ENCODE measurements at places on chromosomes 7 and 10. TPM values are rescaled to one million over a fixed set of nuclear protein-coding genes. Genes with fewer than 3 reads are reported as not detected.

FXYD4 gene
- not detected for total RNA-seq

ZNF800 gene
- 9.8 TPM for total RNA-seq

PON2 gene
- total RNA-seq, result 66.5 TPM

FOXI2 gene
- not detected for total RNA-seq

FFAR4 gene
- total RNA-seq, result not detected

ANXA7 gene
- 109 TPM for total RNA-seq

GPR37 gene
- 0.34 TPM for total RNA-seq

AMZ1 gene
- under 0.01 TPM for total RNA-seq

MYO3A gene
- not detected for total RNA-seq

AOAH gene
- total RNA-seq, result not detected

ASB10 gene
- not detected for total RNA-seq

PLAU gene
- 758 TPM for total RNA-seq

SPDYE8 gene
- total RNA-seq, result not detected
